Hematopoietic multipotent progenitor cell treated with erythropoietin and hydrocortisone succinate and interleukin-3 and kit ligand, for 4 days (in vitro differentiated cells): ENCODE measurements at places on chromosomes 13 and 19.

DNA sequence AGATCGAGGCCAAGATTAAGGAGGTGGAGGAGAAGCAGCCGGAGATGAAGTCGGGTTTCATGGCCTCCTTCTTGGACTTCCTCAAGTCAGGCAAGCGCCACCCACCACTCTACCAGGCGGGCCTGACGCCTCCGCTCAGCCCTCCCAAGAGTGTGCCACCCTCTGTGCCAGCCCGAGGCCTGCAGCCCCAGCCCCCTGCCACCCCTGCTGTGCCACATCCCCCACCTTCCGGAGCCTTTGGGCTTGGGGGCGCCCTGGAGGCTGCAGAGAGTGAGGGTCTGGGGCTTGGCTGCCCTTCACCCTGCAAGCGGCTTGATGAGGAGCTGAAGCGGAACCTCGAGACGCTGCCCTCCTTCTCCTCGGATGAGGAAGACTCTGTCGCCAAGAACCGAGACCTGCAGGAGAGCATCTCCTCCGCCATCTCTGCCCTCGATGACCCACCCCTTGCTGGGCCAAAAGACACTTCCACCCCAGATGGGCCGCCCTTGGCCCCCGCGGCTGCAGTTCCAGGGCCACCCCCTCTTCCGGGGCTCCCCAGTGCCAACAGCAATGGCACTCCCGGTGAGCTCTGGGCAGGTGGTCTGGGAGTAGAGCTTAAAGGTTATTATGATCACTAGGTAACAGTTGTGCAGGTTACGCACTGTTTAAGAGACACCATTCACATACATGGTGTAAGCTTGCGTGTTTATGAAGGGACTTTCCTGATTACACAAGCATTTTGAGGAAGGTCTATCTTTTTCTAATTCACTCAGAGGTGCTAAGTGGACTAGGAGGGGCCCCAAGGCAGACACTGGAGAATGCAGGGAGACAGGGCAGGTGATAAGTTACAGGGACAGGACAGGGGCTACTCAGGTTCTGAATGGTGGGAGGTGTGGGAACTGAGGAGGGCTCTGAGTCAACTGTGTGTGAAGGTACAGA, 8.7 kb downstream of the PRR12 start:
- no peak for DNase-seq

- DNase-seq: no peak
These were observed 1004.2 kb downstream of the UQCRFS1 start for GRCh38 chr19:28208745-28209144.

DNA sequence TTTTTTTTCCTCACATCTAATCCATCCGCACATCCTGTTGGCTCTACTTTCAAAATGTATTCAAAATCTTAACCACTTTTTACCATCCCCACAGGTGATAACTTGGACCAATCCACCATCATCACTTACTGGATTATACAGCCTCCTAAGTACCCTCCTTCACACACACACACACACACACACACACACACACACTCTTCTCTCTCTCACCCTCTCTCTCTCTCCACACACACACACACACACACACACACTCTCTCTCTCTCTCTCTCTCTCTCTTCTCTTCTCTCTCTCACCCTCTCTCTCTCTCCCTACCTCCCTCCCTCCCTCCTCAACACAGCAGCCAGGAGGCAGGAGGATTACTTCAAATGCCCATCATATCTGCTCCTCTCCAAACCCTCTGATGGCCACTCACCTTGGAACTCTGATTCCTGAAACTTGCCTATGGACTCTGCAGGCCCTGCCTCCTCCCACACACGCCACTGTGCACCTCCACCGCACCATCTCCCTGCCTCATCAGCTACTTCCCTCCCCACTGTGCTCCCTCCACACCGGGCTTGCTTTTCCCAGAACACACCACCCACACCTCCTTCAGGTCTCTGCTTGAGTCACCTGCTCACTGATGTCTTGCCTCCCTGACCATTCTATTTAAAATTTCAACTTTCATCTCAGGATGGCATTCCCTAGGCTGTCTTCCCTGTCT, 39.7 kb downstream of the RCBTB2 start:
- no peak for DNase-seq

- DNase-seq: peak; percentile 44
These were observed 12.3 kb downstream of the ATP7B start for GRCh38 chr13:51998723-51999509.

DNA sequence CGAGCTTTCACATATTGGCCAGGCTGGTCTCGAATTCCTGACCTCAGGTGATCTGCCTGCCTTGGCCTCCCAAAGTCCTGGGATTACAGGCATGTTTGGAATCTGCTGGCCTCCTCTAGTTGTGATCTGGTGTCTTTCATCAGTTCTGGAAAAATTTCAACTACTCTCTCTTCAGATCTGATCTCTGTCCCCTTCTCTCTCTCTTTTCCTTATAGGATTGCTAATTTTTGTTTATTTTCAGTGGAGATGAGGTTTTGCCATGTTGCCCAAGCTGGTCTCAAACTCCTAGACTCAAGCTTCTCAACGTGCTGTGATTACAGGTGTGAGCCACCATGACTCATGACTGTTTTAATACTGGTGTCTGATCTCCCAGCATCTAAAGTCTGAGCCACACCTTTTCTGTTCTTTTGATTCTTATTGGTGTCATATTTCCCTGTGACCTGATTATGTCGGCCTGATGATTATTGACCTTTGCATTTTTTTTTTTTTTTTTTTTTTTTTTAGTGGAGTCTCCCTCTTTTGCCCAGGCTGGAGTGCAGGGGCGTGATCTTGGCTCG, 10.4 kb upstream of the NANOS2 start:
- no peak for DNase-seq

DNA sequence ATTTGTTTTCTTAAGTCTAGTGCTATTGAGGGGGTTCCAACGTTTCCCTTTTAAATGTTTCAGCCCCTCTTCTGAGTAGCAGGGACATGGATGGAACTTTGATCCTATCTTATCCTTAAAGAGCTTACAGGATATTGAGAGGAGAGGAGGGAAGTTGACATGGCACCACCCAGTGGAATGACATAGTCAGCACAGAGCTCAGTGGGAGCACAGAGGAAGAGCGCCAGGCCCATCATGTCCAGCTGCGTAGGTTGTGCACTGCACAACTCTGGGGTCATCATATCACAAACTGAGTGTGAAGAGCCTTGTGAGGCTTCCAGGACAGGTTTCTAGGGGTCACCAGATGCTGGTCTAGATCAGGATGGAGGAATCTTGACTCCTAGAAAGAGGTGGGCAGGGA, 4.6 kb upstream of the CDC42EP5 start:
- no peak for DNase-seq

GRCh38 chr19:48183356-48183755, 12.9 kb downstream of the ZSWIM9 start:
- DNase-seq: peak; percentile 30

DNA sequence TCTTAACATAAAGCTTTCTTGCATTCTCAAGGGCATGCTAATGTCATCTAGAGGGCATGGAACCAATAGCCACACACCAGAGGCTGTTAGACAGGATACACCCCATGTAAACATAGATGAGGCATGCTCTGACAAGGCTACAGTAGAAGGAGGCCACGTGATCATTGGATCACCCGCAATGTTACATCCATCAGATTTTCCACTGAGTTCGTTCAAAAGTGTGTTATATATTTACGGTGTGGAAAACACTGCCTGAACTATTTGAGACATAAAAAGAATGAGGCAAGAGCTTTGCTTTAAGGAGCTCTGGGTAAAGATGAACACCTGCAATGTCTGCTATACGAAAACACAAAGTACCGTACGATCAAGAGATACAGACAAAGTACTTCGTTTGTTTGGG, 817.5 kb upstream of the SLC10A2 start:
- no peak for DNase-seq

- DNase-seq: no peak
These were observed 1.6 kb downstream of the MAP2K7 start for GRCh38 chr19:7905268-7905667.

DNA sequence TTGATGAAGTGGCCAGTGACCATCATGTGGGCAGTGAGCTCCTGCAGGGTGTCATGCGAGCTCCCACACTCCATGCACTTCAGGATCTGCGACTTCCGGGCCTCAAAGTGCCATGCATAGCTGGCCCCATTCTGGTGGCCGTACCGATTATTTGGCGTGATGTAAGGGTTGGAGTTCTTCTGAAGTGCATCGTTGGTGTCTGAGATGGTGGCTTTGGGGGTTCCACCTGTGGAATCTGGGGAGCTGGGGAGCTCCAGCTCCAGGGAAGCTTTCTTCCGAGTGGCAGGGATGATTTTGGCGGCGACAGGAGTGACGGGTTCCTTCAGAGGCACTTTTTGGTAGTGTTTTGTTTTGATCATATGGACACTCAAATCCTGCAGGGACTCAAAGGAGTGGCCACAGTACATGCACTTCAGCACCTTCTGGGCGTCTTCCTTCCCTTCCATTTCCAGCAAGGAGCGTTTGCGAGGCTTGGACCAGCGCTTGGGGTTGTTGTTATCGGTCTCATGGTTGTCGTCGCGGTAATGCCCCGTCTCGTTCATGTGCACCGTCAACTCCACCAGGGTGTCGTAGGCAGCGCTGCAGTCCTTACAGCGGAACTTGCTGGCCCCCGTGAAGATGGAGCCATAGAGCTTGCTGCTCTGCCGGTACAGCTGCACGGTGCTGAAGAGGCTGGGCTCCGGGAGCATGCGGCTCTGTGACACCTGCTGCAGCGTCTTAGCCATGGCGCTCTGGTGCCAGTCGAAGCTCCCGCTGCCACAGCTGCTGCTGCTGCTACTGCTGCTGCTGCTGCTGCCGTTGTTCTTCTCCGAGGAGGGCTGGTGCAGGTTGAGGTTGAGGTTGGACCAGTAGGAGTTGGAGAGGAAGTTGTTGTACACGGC, 70.4 kb downstream of the TSHZ3 start:
- no peak for DNase-seq

DNA sequence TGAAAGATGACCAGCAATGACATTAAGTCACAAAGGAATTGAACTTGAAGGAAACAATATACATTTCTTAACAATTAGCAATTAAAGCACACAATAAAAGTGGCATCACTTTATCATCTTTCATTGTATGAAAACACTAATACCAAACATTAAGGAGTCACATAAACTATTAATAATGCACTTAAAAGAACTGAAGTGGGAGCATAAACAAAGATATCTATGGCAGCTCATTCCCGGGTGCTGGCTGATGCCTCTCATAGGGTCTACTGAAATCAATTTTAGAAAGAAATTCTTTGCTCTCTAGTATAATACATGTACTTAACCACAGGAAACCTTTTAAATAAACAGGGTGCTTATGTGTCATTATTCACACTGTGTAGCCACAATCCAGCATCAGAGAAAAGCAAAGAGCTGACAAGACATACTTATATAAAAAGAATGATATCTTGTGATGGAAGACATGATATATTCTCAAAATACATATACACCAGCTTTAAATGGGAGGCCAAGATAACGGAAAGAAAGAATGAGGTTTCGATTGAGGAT, 1207.8 kb downstream of the EFNB2 start:
- DNase-seq: no peak

- DNase-seq: no peak
These were observed 3.8 kb downstream of the KDM4B start for GRCh38 chr19:4972509-4973230.

GRCh38 chr19:29321116-29321515, 108.2 kb upstream of the UQCRFS1 start:
- no peak for DNase-seq

DNA sequence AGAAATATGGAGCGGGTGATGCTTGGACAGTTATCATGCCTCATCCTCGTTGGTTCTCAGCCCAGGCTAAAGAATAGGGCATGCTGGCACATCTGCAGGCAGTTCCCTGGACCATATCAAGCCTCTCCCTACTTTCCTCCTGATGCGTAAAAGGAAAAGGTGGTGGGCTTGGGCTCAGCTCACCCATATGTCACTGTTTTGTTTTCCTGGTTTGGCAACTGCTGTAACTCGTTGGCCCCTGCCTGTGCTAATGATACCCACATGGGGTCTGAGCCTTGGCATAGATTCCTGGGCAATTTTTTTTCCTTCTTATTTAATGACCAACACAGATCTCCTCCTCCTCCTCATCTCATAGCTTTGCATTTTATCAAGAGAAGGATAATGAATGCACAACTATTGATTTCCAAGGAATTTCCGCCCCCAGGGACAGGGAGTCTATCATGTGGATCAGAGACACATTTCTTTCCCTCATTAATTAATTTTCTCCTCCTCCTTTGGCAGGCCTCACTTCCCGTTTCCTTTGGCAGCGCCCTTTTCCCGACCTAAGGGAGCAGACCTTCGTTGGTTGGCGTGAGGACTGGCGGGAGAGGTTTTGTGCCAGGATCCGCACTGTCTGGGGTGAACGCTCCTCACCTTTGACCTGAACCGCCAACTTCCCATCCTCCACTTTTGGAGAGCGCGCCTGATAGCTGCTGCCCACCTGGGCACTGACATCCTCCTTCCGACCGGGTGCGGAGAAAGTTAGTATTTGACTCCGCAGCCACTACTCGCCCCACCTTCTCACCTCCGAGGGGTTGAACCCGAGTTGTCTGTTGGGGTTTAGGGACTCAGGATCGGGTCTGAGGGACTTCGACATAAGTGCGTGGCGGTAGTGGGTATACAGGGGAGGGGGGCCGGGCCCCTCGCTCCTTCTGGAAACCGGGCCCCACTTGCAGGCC, 3.4 kb upstream of the POU4F1 start:
- no peak for DNase-seq

GRCh38 chr13:79780240-79780639, 299.3 kb downstream of the NDFIP2 start:
- no peak for DNase-seq

- DNase-seq: peak; percentile 78
These were observed 47.9 kb downstream of the RUBCNL start for GRCh38 chr13:46339035-46339666.

DNA sequence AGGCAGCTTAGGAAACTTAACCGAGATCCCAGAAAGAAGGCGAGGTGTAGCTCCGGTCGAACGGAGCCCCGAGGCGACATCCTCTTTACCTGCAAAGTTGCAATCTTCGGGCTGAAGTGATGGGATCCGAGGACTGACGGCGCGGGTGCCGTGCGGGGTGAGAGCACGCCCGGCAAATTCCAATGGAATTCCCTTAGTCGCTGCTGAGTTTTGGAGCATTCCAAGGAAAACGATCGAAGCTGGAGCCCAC, 141 bp downstream of the TRPC4 start:
- no peak for DNase-seq

DNA sequence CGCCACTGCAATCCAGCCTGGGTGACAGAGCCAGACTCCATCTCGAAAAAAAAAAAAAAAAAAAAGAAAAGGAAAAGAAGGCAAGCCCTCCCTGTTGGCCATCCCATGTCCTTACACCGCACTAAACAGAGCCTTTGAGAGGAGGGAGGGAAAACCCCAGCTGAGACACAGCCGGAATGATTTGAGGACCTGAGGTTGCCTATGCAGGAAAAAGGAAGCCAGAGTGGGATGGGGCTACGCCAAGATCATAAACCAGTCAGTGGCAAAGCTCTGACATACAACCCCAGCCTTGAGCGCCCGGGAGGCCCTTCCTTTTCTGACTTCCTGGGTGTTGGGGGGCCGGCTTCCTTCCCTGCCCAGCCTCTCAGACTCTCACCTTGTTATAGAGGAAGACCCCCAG, 12.5 kb upstream of the CHERP start:
- DNase-seq: no peak
